ENCODE measurements at places on chromosomes 2 and 18.

DNA sequence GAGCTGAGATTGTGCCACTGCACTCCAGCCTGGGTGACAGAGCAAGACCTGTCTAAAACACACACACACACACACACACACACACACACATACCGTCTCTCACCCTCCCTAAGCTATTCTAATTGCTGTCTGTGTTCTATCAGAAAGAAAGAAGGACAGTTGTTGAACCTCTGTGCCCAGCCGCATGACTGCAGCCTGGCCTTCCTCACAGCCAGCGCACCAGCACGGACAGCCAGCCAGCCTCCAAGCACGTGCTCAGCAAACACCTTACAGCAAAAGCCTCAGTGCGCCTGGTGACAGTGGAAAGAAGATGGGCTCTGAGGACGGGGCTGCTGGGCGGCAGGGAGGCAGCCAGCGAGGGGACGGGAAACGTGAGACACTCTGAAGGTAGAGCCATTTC, 58.0 kb downstream of the ZNF516 start:
- no peak for DNase-seq

DNA sequence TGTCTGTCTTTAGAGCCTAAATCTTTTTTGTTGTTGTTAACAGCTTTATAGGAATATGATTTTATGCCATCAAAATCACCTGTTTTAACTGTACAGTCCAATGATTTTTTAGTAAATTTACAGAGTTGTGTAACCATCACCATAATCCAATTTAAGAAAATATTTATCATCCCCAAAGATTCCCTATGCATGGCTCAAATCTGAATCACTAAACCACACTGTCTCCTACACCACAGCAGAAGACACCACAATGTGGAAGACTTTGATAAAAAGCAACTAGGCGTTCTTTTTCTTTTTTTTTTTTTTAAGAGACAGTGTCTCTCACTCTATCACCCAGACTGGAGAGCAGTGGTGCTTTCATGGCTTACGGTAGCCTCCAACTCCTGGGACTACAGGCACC, 99.6 kb downstream of the TXNL1 start:
- no peak for DNase-seq

DNA sequence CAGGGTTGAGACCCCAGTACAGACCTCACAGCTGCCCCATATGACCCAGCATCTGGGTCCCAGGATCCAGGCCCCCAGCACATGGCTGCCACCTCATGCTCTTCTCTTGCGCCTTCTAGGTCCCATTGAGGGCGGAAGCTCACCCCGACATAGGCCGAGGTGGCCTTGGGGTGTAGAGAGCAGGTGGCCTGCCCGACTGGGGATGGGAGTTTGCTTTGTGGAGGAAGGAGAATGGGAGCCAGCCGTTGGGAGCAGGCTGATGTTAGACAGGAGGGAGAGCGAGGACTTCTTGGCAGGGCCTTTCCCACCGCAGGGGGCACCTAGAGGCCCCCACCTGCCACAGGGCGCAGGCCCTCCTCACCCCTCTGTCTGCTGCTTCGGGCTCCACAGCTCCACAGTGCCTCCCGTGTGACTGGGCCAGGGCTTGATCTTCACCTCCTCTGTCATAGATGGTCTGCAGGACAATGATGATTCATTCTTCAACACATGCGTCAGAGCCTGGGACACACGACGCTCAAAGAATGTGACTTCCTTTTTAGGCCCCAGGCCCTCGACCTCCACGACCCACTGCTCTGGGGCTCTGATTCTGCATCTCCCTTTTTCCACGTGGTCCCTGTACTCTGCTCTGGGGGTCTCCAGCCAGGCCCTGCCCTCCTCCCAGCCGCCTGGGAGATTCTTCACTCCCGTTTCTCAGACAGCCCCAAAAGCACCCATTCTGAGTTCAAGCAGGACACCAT, 86.6 kb upstream of the ODC1 start:
- no peak for DNase-seq

- DNase-seq, result no peak
Observed at GRCh38 chr2:238869293-238870124, 21.6 kb downstream of the TWIST2 start.

- no peak for DNase-seq
Observed at GRCh38 chr2:182368446-182368845, 58.4 kb downstream of the PDE1A start.

DNA sequence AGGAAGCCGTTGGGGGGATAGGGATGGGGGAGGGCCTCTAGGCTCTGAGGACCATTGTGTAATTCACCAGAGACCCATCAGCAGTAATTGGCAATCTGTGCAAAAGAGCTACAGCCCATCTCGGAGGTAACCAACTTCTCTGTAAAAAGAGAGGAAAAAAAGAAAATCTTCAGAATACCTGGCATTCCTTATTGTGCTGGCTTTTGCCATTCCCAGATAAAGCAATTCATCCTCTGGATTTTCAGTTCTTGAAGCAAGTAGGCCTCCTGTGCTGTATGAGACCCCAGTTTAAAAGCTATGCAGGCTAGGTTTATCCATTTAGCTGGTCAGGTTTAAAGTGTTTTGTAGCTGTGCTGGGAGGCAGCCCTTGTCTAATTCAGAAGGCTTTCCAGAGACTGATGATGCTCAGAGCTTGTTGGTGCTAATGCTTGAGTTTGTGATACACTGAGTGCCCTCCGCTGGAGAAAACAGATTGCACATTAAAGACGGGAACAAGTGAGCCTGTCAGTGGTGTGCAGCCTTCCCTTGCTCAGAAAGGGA, at the start of gene LRRTM4:
Gene LRRTM4, minus strand, starts transcription at position 446 of the 540 bp plus-strand sequence.
- peak; percentile 72 for DNase-seq

DNA sequence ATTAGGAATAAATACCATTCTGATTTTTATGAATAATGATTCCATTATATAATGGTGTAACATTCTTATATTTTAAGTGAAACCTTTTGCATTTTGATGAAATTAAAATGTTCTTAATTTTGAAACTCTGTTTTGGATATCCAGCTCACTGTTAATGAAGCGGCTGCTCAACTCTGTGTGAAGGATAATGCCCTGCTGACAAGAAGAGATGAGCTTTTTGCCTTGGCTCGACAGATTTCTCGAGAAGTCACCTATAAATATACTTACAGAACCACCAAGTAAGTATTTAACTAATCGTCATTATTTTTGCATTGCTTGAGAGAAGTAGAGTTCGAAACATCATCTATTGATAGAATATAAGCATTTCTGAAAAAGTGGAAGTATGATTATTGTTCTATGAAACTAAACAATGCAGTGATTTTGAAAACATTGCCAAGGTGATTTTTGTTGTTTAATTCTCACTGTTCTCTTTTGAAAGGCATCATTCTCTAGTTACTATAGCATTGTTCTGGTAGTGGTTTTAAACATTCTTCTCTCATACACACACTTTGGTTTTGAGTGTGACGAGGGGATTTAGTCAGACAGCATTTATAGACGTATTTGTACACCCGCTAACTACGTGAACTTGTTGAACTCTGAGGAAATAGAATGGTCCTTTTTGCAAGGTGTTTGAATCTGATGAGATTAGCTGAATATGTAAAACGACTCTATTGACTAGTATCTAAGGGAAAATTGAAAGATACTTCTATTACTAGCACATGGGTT, 21.5 kb downstream of the NAB1 start:
- DNase-seq, result no peak

DNA sequence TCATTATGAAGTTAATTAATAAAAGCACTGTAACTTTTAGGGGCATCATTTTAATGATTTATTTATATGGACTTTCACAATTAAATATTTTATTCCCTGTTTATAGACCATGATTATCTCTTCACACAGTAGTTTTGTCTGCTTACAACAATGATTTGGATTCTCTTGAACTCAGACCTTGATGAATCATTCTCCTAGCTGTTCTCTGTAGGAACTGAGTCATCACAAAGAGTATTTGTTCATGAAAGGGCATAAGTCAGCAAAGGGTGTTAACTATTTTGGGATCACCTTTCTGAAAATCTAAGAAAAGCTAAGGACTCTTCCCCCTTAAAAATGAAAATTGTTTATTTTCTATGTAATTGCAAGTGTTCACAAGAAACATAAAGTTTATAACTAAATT, 461.1 kb upstream of the UBE2E3 start:
- DNase-seq, result no peak

DNA sequence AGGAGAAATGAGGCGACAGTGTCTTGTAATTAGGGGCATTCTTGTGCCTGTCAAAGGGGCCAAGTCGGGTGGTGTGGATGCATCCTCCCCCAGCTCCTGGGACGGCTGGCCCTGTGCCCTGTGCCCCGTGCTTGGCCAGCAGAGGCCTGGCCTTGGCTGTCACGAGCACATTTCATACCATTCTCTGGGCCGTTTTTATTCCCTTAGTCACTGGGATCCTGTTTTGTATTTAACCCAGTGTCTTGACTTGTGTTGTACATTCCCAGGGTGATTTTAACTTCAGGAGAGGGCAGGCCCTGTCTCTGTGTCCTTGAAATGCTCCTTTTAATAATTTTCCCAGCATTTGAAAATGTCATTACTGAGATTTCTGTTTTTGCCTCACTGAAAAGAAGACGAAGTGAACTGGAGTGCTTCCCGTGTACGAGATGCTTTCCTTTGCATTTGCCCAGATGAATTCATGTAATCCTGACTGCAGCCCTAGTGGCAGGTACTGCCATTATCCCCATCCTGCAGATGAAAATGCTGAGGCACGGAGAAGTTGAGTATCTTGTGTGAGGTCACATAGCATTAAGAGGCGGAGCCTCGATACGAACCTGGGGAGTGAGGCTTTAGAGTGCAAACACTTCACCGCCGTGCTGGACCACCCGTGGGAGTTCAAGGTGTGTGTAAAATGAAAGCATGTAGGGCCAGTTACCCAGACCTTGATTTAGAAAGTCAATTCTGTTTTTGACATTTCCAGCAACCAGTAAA, 57.0 kb downstream of the SH3RF3 start:
- DNase-seq, result no peak

DNA sequence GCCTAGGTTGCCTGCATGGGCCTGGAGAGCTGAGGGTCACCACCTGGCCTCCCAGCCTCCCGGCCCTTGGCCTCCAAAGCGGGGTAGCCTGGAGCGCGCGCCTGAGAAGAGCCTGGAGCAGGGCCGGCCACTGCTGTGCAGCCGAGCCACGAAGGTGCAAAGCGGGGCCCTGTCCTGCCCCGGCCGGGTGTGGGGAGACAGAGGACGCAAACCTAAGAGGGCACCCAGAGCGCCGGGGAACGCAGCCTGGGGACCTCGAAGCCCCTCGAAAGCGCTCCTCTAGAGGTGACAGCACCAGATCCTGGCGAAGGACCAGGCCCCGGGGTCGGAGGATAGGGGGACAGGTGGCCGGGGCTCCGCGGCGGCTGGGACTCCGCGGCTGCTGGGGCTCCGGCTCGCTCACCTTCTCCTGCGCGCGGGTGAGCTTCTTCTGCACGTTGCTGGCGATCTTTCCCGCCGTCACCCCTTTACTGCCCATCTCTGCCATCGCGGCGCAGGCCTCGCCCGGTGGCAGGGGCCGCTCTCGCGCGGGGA, 430 bp downstream of the BIN1 start:
- peak; percentile 47 for DNase-seq

Measured in neural progenitor cell (in vitro differentiated cells).